Lower leg skin (tissue), 4 donors: ENCODE measurements at places on chromosomes 11 and 22.
A peak's percentile ranks its signal among the peaks of the same experiment; 100 is the strongest.

- DNase-seq: no peak
Measured at GRCh38 chr22:44711241-44711560, 9.2 kb downstream of the PRR5 start.

- DNase-seq: no peak
Measured at GRCh38 chr11:116225784-116226585, 546.8 kb downstream of the BUD13 start.

GRCh38 chr22:41648432-41648831 lies 27.3 kb downstream of the XRCC6 start:
- no peak for DNase-seq

DNA sequence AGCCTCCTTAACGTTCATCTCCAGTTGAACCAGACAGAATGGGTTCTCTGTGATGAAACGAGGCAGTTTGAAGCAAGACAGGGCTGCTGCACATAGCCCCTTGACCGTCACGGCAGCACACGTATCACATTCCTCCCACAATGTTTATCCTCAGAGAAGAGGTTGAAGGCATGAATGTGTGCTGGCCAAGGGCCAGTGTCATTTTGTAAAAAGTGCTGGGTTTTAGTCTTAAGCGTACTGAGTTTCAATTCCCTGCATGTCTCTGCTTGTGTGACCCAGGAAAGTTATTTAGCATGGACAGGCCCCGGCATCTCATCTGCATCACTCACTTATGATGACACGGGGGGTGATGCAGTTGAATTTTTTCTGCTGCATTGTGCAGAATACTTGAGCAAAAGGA lies 31.6 kb downstream of the TTC12 start:
- no peak for DNase-seq

DNA sequence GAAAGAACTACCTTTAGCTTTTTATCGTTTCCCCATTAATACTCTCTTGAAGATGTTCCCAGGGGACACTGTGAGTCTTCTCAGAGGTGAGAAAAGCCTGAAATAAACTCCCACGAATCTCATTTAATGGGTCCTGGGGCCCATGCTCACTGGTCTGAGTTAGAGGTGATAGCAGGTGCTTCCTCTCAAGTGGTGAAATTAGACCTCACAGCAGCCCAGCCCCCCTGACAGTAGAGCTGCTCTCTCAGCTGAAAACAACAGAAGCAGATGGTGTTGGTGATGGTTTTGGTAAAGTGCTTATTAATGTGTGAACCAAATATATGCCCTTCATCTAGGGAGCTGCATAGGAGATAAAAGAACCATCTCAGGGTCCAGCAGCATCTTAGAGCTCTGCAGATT lies 76.8 kb upstream of the VPREB1 start:
- no peak for DNase-seq

GRCh38 chr22:22219140-22219996 lies 25.2 kb upstream of the VPREB1 start:
- no peak for DNase-seq

DNA sequence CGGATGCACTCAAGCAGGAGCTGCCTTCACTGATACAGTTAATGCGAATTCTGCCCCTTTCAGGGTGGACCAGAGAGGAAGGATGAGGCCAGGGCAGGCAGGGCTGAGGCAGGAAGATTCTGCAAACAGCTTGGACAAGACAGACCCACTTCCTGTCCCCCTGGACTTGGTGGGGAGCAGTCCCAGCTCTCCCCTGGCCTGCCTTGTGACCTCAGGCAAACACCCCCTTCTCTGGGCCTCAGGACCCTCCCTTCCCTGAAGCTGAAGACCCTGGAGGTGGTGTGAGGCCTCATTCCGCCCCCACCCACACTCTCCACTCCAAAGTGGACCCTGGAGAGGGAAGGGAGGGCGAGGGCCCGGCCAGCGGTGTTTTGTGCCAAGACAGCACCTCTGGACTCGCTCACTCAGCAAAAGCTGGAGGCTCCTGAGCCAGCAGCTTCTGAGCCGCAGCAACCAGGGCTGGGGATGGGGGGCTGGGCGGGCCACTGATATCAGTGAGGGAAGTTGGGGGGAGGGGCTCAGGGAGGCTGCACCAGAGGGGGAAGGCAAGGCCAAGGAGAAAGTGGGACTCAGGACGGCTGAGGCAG lies 8.5 kb downstream of the RAB3IL1 start:
- DNase-seq: no peak

GRCh38 chr11:133163463-133164419 lies 368.6 kb downstream of the OPCML start:
- DNase-seq: peak; percentile 26

DNA sequence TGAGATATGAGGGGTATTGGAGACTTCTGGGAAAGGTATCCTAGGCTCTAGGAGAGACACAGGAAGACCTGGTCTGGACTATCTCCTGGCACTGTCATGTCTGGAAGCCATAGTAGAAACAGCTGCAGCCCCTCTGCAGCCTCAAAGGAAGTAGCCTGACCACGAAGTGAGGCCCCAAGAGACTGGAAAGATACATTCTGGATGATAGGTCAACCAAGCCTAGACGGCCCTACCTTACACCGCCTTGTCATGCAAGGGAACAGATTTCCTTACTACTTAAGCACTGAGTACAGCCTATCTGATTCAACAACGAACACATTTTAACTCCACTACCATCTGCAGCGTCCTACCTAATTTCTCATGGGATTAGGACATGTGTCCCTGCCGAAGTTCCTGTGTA lies 31.1 kb downstream of the UQCR10 start:
- no peak for DNase-seq

DNA sequence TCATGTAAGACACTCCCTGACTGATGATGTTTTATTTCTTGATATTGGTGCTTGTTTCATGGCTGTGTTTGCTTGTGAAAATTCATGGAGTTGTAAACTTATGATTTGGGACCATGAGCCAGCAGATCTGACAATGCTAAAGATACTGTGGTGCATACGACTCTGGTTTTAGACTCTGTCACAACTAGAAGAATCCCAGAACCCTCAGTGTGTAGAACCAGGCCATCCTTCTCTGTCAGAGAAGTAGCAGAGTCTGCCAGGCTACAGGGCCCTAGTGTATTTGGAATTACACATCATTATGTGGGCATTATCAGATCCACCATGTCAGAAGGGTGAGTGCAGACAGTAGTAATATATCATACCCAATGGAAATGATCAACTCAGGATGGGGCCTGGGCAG lies 209.8 kb upstream of the POU2AF2 start:
- no peak for DNase-seq

DNA sequence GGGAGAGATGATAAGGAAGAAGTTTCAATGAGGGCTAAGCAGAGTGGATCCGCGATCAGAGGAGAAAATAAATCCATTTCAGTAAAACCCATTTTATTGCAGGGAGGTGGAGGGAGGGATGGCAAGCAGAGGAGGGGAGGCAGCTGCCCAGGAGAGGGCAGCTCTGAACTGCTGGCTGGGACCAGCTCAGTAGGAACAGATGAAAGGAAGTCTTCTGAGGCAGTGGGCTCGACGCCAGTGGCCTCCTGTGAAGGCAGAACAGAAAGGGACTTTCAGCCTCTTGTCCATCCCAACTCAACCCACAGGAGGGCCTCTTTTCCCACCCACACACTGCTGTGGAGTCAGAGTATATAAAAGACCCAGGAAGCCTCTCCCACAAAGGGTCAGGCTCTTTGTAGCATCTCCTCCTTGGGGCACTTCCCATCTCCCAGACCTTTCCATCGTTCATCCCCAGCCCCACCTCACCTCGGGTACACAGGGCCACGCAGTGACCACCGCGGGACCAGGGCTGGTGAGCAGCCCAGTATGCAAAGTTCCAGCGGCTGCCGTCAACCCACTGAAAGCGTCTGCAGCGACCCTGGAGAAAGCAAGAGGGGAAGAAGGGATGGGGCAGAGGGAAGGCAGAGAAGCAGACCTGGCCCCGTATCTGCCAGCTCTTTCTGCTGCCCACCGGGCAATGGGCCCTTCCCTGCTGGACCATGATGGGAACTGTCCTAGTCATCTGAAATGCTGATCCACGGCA lies 3.0 kb downstream of the PRG2 start:
- DNase-seq: no peak

- DNase-seq: no peak
Measured at GRCh38 chr11:75013051-75013450, 24.3 kb downstream of the NEU3 start.

DNA sequence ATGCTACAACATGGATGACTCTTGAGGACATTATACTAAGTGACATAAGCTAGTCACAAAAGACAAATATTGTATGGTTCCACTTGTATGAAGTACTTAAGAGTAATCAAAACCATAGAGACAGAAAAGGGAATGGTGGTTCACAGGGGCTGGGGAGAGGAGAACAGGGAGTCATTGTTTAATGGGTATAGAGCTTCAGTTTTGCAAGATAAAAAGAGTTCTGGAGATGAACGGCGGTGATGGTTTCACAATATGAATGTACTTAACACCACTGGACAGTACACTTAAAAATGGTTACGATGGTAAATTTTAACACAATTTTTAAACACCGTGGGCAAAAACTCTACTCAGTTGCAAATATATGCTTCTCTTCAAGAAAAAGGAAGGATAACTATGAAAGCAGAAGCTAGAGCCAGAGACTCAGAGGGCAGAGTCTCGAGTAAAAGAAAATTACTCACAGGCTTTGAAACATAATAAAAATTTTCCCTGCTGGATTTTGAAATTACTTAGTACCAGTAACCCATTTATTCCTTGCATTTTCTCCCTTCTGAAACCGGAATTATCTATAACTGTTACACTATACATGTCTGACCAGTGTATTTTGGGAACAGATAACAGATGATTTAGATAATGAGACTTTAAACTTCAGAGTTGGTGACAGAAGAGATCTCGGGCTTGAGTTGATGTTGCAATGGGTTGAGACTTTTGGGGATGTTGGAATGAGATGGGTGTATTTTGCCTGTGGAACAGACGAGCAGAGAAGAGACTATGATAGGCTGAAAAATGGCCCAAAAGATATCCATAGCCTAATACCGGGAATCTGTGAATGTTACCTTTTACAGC lies 15.0 kb downstream of the MRTFA start:
- DNase-seq: no peak

- DNase-seq: no peak
Measured at GRCh38 chr11:60530454-60531100, 15.4 kb downstream of the MS4A13 start.

- DNase-seq: no peak
Measured at GRCh38 chr11:37504060-37504611, 906.1 kb upstream of the RAG2 start.

DNA sequence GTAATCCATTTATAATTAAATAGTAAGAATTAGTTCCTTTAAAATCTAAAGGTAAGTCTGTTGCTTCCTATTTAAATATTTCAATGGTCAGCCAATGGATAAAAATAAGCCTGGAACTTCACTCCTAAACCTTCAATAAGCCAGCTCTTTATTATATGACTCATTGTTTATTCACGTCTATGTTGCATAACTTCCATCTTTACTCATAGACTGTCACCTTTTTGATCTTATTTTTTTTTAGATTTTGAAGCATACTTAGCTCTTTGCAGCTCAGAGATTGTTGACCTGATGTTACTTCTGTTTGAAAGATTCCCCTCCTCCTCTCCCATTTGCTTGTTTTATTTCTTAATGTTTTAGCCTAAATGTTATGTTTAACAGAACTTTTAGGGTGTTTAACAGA lies 1571.2 kb upstream of the RAG2 start:
- DNase-seq: no peak

- no peak for DNase-seq
Measured at GRCh38 chr11:62552485-62553079, 6.0 kb upstream of the AHNAK start.

DNA sequence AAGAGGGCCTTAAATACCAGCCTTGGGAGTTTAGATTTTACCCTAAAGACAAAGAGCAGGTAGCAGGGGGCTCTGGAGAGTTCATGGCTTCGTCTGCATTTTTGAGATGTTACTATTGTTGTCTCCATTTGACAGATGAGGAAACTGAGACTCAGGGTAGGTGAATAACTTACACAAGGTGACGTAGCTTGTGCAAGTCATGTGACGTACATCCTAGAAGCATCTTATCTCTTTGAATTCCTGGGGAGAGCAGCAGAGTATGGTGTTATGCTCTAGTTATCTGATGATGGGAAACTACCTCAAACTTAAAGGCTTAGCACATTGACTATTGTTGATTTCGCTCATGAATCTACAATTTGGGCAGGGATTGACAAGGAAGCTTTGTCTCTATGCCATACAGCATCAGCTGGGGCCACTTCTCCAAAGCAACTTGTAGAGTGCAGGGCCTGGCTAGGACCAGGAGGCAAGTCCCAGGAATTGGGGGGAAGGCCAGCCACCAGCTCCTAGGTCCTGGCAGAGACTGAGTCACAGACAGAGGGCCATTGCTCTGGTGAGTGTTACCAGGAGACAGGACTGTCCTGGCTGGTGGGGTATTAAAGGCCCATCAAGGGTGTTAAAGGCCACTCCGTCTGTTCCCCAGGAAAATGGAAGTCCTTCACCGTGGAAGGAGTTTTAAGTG lies 52.1 kb upstream of the TSKU start:
- DNase-seq: no peak

DNA sequence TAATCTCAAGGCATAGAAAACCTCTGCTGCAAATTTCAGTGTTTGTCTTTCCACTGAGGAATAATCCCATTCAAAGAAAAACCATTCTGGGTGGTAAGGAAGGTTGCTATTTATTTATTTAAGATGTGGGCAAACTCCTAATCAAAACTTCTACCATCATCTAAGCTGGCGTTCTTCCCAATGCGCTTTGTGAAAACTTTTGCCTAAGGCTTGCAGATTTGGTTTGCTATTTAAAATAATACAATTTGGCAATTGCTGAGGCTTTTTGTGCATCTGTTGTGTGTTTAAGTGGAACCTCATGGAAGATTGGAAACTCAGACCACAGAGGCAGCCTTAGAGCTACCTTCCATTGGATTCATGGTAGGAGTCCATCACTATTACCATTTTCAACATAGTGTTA lies 309.0 kb downstream of the BLID start:
- DNase-seq: no peak

GRCh38 chr22:50734343-50734771 lies 3.6 kb upstream of the ACR start:
- peak; percentile 63 for DNase-seq

DNA sequence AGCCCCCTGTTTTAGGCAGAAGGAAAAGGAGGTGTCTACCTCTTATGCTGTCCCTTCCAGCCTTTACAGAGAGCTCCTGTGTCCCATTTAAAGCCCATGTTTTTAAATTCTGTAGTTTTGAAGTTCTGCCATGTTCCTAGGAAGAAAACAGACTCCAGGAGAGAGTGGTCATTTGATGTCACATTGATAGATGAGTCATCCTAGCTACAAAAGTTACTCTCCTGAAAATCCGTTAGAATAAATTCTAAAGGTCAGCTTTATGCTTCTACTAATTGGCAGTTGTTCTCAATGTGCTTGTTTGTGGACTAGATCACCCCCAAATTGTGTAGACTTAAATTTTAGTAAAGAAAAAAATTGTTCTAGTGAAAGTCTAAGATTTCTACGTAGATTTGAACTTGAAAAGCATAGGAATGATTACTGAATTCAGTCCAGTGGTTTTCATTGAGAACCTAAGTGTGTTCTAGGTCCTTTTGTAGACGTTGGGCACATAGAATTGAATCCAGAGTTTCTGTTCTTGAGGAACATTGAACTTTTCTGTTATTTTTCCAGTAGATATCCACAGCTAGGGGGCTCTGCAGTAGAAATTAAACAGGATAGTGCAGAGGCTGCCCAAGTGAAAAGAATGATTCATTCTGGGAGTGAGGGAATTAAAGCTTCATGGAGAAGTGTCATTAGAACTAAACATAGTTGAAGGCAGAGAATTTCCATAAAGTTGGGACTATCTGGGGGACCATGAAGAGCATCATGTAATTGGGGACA lies 140.6 kb upstream of the RASSF10 start:
- DNase-seq: no peak

GRCh38 chr11:27210531-27210930 lies 152.5 kb downstream of the CCDC34 start:
- no peak for DNase-seq

- no peak for DNase-seq
Measured at GRCh38 chr11:128216198-128216597, 371.2 kb downstream of the ETS1 start.
